ENCODE measurements at places on chromosomes 12 and 14.
A peak's percentile ranks its signal among the peaks of the same experiment; 100 is the strongest.

DNA sequence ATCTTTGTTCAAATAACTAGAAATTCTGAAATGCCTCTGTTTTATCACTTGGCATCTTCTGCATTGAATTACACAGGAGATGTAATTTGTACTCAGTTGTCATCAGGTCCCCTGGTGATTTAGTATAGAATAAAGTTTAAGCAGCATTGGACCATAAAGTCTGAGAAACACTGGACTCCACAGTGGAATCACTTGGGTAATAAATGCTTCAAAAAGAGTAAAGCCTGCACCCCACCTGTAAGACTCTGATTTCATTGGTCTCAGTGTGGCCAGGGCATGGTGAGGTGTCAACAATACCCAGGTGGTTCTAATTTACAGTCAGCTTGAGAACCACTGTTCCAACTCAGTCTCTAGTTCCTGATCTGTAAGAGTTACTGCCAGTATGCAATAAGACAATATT, 148.9 kb downstream of the ITPR2 start:
- no peak for DNase-seq

GRCh38 chr14:105184461-105184860, 3.3 kb upstream of the NUDT14 start:
- no peak for DNase-seq

GRCh38 chr12:109504068-109504467, 26.6 kb downstream of the UBE3B start:
- DNase-seq: no peak

- DNase-seq: no peak
Observed at GRCh38 chr12:124441443-124442194, 125.8 kb downstream of the NCOR2 start.

DNA sequence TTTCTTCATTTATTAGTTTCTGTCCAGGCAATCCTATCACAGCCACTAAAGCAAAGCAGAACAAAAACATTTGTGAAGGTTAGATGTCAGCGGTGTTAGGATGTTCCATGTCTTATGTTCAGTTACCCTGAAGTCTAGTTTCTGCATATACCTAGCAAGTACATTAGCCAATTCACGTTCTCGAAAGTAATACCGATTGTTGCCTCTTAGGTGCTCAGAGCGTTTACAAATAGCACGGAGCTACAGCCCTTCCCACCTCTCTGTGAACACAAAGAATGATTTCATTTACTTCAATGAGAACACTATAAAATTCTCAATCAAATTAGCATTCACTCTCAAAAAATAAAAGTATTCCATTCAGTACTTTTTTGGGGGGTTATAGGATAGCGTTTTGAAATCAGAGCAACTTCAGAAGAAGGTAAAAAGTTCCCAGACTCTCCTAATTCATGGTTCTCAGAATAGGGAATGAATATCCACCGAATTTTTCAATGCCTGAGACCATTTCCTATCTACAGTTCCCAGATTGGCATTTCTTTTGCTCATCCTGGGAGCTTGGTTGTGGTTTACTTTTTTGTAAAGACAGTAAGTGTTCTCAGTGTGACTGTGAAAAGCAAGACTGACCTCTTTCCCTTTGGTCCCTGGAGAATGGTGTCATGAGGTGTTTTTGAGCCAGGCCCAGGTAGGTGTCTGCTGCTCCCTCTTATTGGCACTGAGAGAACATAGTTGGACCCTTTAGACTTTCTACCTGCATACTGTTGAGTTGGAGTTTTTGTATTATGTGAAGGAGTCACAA, 488.0 kb upstream of the RGS6 start:
- DNase-seq: no peak

DNA sequence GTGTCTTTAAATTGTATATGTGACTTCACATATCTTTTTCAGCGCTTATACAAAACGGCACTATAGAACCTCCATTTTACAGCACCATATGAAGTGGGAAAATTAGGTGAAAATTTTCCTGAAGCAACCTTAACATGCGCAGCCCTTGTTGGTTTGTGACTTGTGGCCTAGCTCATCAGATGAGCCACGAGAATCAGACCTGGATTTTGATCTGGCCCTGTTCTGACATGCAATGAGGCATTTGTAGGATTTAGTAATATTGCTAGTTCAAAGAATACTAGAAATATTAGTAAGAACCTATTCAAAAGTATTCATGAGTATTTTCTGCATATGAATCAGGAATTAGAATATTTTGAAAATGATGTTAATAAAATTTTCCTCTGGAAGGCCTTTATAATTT, 2.9 kb downstream of the CDKN1B start:
- DNase-seq: no peak

DNA sequence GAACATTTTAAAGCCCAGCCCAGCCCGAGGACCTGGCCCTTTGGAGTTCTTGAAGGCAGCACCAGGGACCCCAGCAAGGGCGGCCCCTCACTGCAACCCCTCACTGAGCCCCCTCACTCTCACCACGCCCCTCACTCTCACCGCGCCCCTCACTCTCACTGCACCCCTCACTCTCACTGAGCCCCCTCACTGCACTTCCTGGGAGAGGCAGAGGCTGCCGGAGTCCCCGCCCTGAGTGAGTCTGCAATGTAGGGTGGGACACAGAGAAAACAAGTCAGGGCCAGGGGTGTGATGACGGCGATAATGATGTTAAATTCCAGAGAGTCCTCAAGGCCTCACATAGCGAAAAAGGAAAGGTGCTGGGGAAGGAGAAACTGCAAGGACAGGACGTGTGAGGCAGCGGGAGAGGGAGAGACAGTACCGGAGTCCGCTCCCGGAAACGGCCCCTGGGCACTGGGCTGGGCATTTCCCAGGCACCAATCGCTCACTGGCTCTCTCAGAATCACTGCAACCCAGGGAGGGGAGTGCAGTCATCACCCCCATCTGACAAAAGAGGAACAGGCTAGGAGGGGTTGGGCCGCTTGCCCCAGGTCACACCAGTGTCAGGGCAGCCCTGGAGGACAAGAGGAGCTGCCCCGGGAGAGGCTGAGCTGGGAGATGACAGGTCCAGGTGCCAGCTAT, 24.9 kb downstream of the CCDC88C start:
- peak; percentile 79 for DNase-seq

DNA sequence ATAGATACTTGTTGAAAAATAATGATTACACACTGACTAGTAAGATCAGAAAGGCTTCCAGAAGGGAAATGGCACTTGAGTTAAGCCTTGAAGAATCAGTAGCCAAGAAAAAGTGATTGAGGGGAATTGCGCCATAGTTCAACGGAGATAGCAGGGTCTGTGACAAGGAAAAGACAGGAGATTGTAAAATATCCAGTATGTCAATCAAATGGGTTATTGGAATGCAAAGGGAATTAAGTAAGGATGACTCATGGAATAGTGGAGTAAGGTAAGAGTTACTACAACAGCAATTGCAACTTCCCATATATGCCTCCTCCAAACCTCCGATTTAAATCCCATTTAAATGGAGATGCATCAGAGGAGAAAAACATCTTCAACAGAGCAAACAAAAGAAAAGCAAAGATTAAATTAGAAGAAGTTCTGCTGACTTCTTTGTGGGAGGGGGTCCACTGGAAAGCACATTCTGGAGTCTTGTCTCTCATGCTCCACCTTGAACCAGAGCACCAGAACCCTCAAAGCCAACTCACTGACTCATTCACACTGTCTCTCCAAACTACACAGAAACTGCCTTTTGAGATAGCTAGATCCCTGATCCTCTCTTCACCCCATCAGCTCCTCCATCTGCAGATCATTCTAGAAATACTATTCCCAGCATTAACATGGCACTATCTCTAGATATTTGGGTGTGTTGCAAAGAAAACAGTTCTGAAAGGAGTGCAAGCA, 138.2 kb downstream of the NUAK1 start:
- DNase-seq: no peak
